ENCODE measurements at places on chromosomes 5 and 9. TPM values are rescaled to one million over a fixed set of nuclear protein-coding genes. Genes with fewer than 3 reads are reported as not detected.

GRCh38 chr5:58999804-59000203, 416.9 kb downstream of the RAB3C start:
- no peak for DNase-seq
- H3K27ac ChIP-seq, result no peak overlapping the region
- peaks cover 55% of the 10 kb centered on the region for H3K4me1 ChIP-seq
- H3K27me3 ChIP-seq, result no peaks in the 10 kb centered on the region

PPP2CA gene
- total RNA-seq, result 181 TPM

TSLP gene
- total RNA-seq, result 0.47 TPM

GRCh38 chr5:171524466-171524865, 105.0 kb downstream of the FGF18 start:
- no peaks in the 10 kb centered on the region for H3K4me1 ChIP-seq
- H3K27me3 ChIP-seq, result no peaks in the 10 kb centered on the region

NR5A1 gene
- not detected for total RNA-seq

GRCh38 chr5:1542781-1543180, 19.0 kb upstream of the LPCAT1 start:
- DNase-seq, result no peak
- H3K36me3 ChIP-seq, result no peaks in the 10 kb centered on the region
- H3K4me3 ChIP-seq, result no peak overlapping the region
- no peak overlapping the region for H3K27ac ChIP-seq
- no peaks in the 10 kb centered on the region for H3K27me3 ChIP-seq
- H3K4me1 ChIP-seq, result no peaks in the 10 kb centered on the region

TGFBI gene
- total RNA-seq, result not detected

DNA sequence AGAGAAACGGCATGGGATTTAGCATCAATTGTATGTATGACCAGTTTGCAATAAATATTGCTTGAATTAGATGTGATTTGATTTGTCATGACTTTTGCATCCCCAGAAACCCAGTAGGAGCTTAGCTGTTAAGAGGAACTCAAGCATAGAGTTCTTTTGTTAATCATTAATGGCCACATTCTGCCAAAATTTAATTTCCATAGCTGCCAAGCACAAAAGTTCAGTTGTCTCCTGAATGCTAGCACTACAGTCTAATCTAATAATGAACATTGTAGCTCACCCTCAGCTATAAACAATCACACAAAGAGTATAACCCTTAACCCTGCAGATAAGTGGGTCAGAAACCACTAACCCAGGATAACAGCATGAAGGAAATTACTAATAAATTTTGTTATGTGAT, 169.8 kb upstream of the GRAMD2B start:
- no peak overlapping the region for H3K27ac ChIP-seq
- H3K4me1 ChIP-seq, result no peaks in the 10 kb centered on the region
- H3K27me3 ChIP-seq, result no peaks in the 10 kb centered on the region
- H3K36me3 ChIP-seq, result no peaks in the 10 kb centered on the region
- DNase-seq, result no peak

DNA sequence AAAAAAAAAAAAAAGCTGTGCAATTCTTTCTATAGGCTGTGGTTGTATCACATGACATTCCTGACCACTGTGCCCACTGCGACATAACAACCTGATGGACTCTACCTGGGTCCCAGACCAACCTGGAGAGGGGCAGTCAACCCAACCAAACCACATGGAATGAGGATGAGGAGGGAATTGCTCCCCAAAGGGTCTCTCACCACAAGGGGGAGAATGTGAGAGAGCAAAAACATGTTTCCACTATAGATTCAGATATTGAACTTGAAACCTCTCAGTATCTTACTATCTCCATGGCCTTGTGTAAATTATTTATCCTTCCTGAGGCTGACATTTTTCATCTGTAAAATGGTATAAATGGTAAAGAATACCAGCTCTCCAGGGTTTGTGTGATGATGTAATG, 66.9 kb upstream of the SV2C start:
- peaks cover 12% of the 10 kb centered on the region for H3K27me3 ChIP-seq
- no peaks in the 10 kb centered on the region for H3K4me1 ChIP-seq
- H3K27ac ChIP-seq, result no peak overlapping the region
- H3K4me3 ChIP-seq, result no peak overlapping the region

- H3K27me3 ChIP-seq, result peaks cover 62% of the 10 kb centered on the region
- H3K36me3 ChIP-seq, result peaks cover 2% of the 10 kb centered on the region
- DNase-seq, result no peak
- H3K27ac ChIP-seq, result no peak overlapping the region
- no peak overlapping the region for H3K4me3 ChIP-seq
- H3K4me1 ChIP-seq, result peaks cover 19% of the 10 kb centered on the region
Observed at GRCh38 chr9:84137968-84138367, 157.4 kb downstream of the RMI1 start.

Measured in activated T-helper 1 cell treated with anti-CD3 and anti-CD28 coated beads, Interleukin-12 subunit alpha, Interleukin-12 subunit beta, Interleukin-2, Interleukin-4 antibody, amounts not matched to agents 30 ng/mL and 10 ng/mL and 1 ng/mL, durations not matched to agents 14 hours and 24 hours and 36 hours (primary cell).